ENCODE measurements at places on chromosomes 1 and 21. TPM values are rescaled to one million over a fixed set of nuclear protein-coding genes. Genes with fewer than 3 reads are reported as not detected.

Gene NHLH2
- 0.04 TPM for polyA plus RNA-seq

DNA sequence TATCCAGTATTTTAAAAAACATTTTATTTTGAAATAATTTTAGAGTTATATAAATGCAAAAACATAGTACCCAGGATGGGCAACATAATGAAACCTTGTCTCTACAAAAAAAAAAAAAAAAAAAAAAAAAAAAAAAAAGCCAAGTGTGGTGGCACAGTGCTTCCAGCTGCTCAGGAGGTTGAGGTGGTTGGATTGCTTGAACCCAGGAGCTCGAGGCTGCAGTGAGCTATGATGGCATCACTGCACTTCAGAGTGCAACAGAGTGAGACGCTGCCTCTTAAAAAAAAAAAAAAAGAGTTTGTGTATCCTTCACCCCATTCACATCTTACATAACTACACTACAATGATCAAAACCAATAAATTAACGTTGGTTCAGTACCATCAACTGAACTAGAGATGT lies 115.6 kb upstream of the KIF26B start:
- no peak for DNase-seq

Gene NBPF19
- polyA plus RNA-seq, result 5.3 TPM

DNA sequence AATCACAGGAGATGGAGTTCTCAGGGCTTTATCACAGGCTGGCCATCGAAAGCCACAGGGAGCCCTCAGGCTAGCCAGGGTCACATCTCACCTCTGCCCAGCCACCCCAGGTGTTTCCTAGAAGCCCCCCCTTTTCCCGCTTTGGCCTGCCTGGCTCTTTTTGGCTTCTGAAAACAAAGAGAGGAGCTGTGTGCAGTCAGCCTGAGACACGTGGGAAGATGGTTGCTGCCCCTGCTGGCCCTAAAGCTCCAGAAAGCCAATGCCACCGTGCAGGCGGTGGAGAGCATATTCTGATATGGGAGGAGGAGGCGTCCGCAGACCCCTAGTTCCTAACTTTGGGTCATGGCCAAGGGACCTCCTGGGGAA lies 18.7 kb upstream of the LBR start:
- no peak for DNase-seq

Gene BACE2
- 42.8 TPM for polyA plus RNA-seq
